ENCODE measurements at places on chromosomes 3 and 15.

DNA sequence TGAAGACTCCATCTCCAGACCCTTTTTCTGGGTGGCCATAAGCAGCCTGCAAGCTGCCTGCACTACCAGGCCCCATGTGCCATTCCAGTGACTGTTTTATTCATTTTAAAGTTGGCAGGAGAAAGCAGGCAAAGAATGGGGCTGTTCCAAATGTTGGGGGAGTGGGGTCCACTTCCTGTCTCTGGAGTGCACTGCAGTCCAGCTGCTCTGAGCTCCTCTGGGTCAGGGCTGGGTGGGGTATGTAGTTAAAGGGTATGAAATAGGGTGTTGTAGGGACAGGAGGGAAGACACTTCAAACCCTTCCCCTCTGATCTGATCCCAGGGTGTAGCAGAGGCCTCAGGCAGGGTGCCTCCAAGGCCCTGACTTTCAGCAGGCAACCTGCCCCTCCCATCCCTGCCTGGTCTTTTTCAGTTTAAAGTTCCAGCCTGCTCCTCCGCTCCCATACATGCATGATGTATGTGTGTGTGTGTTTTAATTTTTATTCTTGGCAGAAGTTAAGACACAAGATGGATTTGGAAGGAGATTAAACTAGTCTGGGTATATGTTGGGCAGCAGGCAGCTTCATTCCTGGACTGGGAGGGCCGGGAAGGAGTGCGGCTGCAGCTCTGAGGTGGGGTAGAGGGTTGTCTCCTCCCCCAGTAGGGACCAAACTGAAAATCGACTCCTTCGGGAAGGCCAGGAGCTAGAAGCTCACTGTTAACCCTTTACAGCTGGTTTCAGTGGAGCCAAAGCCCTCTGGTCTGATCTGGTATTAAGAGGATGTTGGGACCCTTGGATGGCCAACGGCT is 17.3 kb downstream of the BOC start:
- no peak for DNase-seq
- H3K4me3 ChIP-seq, result no peak overlapping the region
- H3K4me1 ChIP-seq, result no peaks in the 10 kb centered on the region
- H3K27ac ChIP-seq, result no peak overlapping the region
- H3K27me3 ChIP-seq, result peaks cover 10% of the 10 kb centered on the region

GRCh38 chr3:149703466-149703865 is 45.6 kb upstream of the WWTR1 start:
- H3K27me3 ChIP-seq, result no peaks in the 10 kb centered on the region
- no peak for DNase-seq
- peak overlapping the region; percentile 17 for H3K27ac ChIP-seq
- peaks cover 7% of the 10 kb centered on the region for H3K4me1 ChIP-seq
- H3K36me3 ChIP-seq, result no peaks in the 10 kb centered on the region
- no peak overlapping the region for H3K4me3 ChIP-seq

DNA sequence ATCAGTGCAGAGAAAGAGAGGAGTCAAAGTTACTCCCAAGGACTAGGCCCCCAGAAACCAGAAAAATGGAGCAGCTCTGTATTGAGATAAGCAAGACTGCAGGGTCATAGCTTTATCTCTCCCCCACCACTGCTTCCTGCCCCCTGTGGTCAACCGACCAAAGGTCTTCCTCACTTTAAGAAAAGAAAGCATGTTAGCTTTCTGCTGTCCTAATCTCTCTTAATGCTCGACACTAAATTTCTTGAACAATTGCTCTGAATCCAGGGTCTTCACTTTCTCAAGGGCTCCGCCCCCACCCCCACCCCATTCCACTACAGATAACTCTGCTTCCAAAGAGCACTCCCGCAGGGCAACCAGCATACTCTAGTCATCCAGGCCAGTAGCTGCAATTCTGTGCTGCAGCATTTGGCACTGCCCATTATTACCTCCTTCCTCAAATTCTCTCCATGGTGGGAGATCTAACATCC is 31.9 kb downstream of the TNIK start:
- peaks cover 2% of the 10 kb centered on the region for H3K36me3 ChIP-seq
- no peak overlapping the region for H3K27ac ChIP-seq
- no peak for DNase-seq
- no peak overlapping the region for H3K4me3 ChIP-seq

- H3K4me3 ChIP-seq, result no peak overlapping the region
- H3K27me3 ChIP-seq, result no peaks in the 10 kb centered on the region
- no peak for DNase-seq
- peaks cover 3% of the 10 kb centered on the region for H3K36me3 ChIP-seq
- H3K27ac ChIP-seq, result no peak overlapping the region
Observed at GRCh38 chr3:72633121-72633520, 215.1 kb downstream of the SHQ1 start.

DNA sequence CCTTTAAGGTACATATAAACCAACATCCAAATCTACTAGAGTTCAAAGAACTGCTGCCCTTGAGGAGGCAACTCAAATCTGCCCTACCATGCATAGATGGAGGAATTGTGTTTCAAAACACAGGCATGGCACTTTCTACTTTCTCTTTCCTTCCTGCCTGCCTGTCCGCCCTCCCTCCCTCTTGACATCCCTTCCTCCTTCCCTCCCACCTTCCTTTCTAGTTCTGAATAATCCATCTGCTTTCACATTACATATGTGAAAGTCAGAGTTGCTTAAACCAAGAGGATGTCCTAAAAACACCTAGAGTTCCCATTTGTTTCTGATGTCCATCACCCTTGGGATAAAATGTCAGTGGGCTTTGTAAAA is 537.6 kb downstream of the FOXP1 start:
- peaks cover 9% of the 10 kb centered on the region for H3K36me3 ChIP-seq
- DNase-seq, result no peak

DNA sequence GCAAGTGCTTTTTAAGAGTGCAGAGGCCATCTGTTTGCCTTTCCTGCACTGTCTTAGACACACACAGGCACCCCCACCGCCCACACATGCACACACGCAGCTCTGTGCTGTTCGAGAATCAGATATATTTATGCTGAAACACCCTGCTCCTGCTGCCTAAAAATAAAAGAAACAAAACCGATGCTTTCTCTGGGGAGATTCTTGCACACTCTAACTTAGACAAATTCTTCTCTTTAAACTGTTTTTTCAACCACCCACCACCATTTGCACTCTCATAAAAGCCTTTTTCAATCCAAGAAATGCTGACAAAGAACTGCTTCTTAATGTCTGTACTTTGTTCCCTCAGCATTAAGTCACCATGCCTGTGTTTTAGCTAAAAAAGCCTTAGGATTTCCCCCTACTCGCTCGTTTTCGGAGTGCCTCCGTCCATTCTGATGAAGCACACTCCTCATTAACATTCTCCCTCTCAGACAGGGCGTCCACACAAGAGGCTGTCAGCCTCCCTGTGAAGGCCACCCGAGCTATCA is 26.2 kb downstream of the SLC12A8 start:
- DNase-seq, result no peak
- H3K27ac ChIP-seq, result no peak overlapping the region
- H3K4me3 ChIP-seq, result no peak overlapping the region

DNA sequence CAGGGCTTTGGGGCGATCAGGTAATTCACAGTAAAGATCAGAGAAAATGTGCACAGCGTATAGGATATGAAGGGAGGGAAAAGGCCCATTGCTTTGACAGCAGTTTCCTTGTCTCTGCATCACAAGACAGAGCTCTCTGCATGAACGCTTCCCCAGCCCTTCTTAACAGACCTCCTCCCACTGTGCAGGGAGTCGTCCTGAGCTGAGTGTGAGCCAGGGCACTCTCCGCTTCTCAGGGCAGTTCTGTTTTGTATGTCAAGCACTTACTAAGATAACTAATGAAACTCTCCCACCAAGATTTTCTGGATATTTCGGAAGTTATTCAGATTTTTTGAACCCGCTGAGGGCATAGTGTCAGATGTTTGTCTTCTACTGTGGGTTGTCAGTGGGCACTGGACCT is 105.8 kb upstream of the C15orf61 start:
- no peak overlapping the region for H3K27ac ChIP-seq
- DNase-seq, result no peak
- peaks cover 12% of the 10 kb centered on the region for H3K27me3 ChIP-seq

- H3K36me3 ChIP-seq, result peaks cover 2% of the 10 kb centered on the region
- H3K4me1 ChIP-seq, result peaks cover 9% of the 10 kb centered on the region
- H3K27me3 ChIP-seq, result no peaks in the 10 kb centered on the region
Observed at GRCh38 chr15:94265982-94266381, 34.6 kb downstream of the MCTP2 start.

DNA sequence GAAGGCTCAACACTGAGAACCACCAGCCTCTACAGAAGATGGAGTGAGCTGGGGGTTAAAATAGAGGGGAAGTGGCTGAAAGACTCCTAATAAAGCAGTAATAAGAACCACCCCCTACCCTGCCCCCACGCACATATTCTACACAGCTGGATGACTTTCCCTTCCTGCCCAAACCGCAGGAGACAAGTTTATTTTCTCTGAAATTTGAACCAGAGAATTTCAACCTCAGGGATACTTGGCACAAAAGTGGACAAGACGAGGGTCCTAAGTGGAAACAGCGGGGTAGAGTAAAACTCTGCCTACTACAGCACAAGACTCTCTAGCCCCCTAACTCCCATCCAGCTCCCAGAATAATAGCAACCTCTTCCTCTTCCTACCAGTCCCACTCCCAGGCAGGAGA is 28.4 kb downstream of the USF3 start:
- H3K36me3 ChIP-seq, result peaks cover 8% of the 10 kb centered on the region
- H3K27me3 ChIP-seq, result no peaks in the 10 kb centered on the region
- no peak overlapping the region for H3K4me3 ChIP-seq
- peak overlapping the region; percentile 76 for H3K27ac ChIP-seq
- no peak for DNase-seq

- no peaks in the 10 kb centered on the region for H3K4me1 ChIP-seq
- DNase-seq, result no peak
- H3K27ac ChIP-seq, result no peak overlapping the region
Observed at GRCh38 chr15:88016406-88016805, 240.1 kb downstream of the NTRK3 start.

GRCh38 chr15:52673312-52673711 is 5.9 kb downstream of the ATOSA start:
- peak overlapping the region; percentile 65 for H3K27ac ChIP-seq
- H3K27me3 ChIP-seq, result no peaks in the 10 kb centered on the region
- H3K4me1 ChIP-seq, result peaks cover 32% of the 10 kb centered on the region
- H3K36me3 ChIP-seq, result peaks cover 15% of the 10 kb centered on the region
- H3K4me3 ChIP-seq, result no peak overlapping the region

DNA sequence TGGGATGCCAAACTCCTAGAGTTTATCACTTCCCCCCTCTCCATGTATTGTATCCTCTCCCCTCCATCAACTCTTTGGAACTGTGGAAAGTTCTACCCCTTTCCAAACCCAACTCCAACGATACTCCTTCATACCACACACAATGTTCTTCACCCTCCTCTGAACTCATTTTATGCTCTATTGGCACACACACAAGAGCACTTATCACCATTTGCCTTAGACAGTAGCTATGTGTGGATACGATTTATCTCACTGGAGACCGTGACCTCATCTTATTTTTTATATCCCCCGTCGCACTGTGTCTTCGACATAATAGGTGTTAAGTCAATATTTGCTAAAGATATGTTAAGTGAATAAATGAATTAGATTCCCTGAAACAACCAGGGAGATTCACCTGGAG is 316.5 kb upstream of the PROK2 start:
- H3K4me3 ChIP-seq, result peak overlapping the region; percentile 84
- H3K27ac ChIP-seq, result peak overlapping the region; percentile 96
- H3K4me1 ChIP-seq, result peaks cover 14% of the 10 kb centered on the region
- H3K27me3 ChIP-seq, result no peaks in the 10 kb centered on the region
- no peaks in the 10 kb centered on the region for H3K36me3 ChIP-seq
- DNase-seq, result no peak

DNA sequence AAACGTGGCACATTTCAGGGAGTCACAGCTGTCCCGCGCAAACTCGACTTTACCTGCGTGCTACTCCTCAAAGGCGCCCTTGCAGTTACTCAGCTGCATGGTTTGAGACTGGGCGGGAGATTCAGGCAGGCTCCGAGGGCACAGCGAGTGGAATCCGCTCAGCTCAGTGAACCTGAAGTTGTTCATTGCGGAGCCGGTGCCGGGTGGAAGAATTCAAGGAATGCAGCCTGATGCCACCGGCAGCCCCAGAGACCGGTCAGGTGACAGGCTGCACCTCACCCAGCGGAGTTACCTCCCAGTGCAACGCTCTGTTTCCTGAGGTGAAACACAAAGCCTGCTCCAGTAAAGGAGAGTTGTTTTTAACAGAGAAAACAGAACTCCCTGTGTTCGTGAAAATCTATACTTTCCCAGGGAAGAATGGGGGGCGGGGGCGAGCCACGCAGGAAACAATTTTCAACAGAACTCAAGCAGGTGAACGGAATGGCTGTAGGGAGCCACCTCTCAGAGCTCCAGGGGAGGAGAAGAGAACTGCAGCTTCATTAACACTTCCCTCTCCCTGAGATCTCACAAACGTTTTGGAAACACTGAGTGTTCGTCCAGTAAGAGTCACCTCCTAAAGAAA is 3.8 kb downstream of the VEPH1 start:
- H3K4me1 ChIP-seq, result peaks cover 13% of the 10 kb centered on the region
- H3K36me3 ChIP-seq, result peaks cover 2% of the 10 kb centered on the region
- DNase-seq, result no peak
- H3K27me3 ChIP-seq, result peaks cover 66% of the 10 kb centered on the region

Measured in T-helper 17 cell (primary cell).